A549 treated with Mapracorat at 1 μM for 4 hours (cell line): ENCODE measurements at places on chromosomes 1 and 21. TPM values are rescaled to one million over a fixed set of nuclear protein-coding genes. Genes with fewer than 3 reads are reported as not detected.

The NTMT2 gene
- total RNA-seq = not detected in 5 replicates

The IL10 gene
- total RNA-seq = not detected in 5 replicates

The PDPN gene
- not detected in 5 replicates for total RNA-seq

The CDC20 gene
- total RNA-seq = 178 to 205 TPM (median 195 TPM) in 5 replicates
